ENCODE measurements at places on chromosomes 2 and 18. TPM values are rescaled to one million over a fixed set of nuclear protein-coding genes. Genes with fewer than 3 reads are reported as not detected.
A peak's percentile ranks its signal among the peaks of the same experiment; 100 is the strongest.

SDC1 gene
- total RNA-seq: 213 TPM

DNA sequence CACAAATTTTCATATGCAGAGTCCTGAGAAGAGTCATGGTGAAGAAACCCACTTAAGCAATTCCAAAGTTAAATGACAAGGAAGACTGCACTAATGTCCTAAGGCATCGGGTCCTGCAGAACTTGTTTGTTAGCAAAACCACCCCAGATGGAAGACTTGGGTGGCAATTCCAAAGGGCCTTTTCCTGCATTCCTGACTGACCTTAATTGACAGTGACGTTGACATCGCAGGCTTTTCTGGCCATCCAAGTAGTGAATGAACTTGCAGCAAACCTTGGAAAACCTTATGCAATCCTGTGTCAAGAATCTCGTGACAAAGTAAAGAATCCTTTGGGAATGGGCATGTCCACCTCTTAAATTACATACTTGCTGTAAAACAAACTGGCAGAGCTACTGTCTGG, 112.5 kb upstream of the SH3BP4 start:
- no peak for DNase-seq

- no peak for DNase-seq
Observed at GRCh38 chr18:48902856-48903601, 47.7 kb downstream of the SMAD7 start.

IGFBP5 gene
- 68.2 TPM for total RNA-seq

- DNase-seq: peak; percentile 21
Observed at GRCh38 chr18:64618390-64618789, 469.5 kb upstream of the LINC00305 start.

GPR55 gene
- total RNA-seq: 0.35 TPM

DNA sequence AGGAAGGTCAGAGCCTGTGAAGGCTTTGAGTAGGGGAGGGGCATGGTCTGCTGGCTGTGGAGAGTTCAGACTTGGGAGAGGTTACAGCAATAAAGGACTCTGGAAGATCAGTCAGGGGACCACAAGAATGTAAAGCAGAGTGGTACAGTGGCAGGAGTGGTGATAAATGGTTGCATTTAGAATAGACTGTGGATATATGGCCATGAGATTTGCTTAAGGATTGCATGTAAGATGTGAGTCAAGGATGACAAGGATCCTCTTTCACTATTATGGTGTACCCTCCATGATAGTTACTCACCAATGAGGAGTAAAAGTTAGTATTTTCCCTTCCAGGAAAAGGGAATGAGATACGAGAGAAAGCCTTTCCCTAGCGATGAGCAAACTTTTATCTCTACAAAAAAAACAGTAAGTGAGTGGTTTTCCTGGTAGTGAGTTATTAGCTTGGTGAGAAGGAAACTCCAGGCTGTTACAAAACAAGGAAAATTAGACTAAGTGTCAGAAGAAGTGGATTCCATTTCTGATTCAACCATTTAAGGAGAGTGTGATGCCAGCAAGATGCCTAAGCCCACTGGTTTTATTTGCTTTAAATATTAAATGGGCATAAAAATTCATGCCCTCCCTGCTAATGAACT, 818.0 kb upstream of the ACVR2A start:
- no peak for DNase-seq

GRCh38 chr2:112095681-112096080, 40.6 kb downstream of the TMEM87B start:
- no peak for DNase-seq

GRCh38 chr2:22518641-22519040, 866.3 kb upstream of the KLHL29 start:
- DNase-seq: no peak

GRCh38 chr18:77121523-77121922, 11.1 kb downstream of the MBP start:
- DNase-seq: no peak

DNA sequence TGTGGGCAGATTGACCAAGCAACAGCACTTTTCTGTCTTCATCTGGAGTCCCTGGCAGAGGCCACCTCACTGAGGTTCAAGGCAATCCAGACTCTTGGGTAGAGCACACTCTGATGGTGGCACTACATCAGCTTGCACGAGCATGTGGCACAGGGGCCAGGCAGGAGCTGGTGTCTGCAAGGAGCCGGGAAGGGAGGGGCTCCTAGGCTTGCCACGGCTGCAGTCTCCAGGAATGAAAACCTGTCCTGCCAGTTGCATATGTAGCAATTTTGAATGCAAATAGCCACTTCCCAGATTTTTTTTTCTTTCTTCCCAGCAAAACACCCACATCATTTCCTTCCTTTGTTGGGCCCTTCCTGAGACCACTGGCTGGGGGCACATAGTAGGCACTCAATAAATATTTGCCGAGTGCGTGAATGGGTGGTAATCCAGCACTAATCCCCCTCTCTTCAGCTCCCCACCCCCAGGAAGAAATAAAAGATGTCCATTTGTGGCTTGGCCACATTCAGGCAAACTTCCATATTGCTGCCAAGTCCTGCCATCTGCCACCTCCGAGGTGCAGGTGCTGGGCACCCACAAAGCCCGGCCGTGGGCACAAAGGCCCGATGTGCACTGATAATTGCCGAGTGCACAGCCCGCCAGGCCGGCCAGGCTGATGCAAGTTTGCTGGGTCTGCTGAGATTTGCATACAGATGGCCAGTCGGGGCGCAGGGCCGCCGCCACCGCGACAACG, 72.4 kb downstream of the MYCN start:
- peak; percentile 77 for DNase-seq

- DNase-seq: no peak
Observed at GRCh38 chr2:75574106-75574505, 13.4 kb upstream of the EVA1A start.

GRCh38 chr2:219016721-219017120, 23.5 kb upstream of the CRYBA2 start:
- no peak for DNase-seq

DNA sequence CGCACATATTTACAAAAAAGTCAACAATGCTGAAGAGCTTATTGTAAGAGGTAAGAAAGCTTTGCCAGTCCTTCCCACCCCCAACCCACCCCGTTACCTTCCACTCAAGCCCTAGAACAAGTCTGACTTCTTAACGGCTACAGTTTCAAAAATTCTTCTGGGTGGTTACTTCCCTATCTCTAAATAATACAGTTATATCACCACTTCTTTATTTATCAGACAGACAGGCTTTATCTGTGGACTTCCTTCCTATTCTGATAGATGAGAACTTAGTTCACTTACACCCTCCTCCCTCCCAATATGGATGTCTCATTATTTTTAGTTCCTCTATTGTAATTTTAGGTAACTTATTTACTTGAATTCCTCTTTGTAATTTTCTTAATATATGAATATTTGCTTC, 26.7 kb upstream of the ACTR3 start:
- DNase-seq: no peak

GRCh38 chr2:109226128-109226527, 97.1 kb downstream of the SH3RF3 start:
- DNase-seq: no peak

DNA sequence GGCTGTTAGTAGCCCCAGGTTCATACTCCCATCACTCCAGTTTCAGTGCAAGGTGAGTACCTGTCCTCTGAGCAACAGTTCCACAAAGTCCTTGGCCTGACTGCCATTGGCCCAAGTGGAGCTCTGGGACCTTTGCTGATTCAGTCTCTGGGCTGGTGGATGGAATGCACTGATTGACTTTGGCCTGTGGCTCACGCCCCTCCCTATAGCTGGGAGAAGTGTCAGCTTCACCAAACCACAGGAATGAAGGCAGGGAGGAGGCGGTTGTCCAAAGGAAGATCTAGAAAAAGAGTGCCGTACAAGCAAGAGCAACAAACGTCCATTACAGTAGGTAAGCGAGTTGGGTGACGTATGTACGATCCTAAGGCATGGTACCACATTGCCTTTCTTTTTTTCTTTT, 34.0 kb downstream of the QPCT start:
- no peak for DNase-seq

TMEM150A gene
- total RNA-seq: 7.2 TPM

SP140L gene
- 13.2 TPM for total RNA-seq

DNA sequence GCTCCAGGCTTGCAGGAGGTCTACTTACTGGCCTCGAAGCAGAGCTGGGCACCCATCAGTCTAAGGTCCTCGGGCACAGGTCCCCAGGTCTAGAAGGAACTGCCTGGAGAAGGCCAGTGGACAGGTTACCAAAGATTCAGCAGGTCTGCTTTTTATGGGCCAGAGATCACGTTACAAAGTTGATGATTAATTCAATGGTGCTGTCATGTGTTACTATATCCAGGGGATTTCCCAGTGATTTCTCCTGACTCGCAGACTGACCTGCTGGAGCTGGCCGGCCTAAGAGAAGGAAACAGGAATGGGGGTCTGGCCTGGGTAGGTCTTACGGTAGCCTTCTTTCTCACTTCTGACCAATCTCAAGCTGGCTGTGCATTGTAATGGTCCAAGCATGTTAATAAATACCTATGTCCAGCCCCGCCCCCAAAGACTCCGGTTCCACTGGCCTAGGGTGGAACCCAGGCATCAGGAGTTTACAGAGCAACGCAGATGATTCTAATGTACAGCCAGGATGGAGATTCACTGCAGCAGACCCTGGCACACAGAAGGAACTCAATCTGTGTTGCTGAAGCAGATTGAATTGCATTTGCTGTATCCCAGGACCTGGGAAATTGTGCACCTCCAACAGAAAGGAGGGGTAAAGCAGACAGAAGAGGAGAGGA, at the start of gene NEURL3:
Gene NEURL3, minus strand, starts transcription at position 127 of the 659 bp plus-strand sequence. Its CDS starts 71 bp downstream, at position 56.
- DNase-seq: peak; percentile 74

DNA sequence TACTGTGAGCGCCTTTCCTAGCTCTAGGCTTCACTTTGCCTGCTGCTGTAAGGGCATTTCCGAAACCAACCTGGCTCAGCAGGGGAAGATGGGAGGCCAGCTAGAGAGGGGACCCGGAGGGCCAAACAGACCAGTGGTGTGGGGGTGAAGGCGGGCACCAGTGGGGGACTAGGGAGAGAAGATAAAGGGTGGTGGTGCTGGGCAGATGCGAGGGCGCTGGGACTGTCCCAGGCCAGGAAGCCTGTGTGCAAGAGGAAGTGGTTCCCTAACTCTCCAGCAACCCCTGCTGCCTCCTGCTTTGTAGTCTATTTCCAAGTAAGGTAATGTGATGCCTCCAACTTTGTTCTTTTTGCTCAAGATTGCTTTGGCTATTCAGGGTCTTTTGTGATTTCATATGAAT, 73.1 kb downstream of the DNAH7 start:
- no peak for DNase-seq

UGT1A10 gene
- 45.2 TPM for total RNA-seq

GRCh38 chr2:38690499-38691420, 24.8 kb downstream of the GALM start:
- DNase-seq: peak; percentile 55

DNA sequence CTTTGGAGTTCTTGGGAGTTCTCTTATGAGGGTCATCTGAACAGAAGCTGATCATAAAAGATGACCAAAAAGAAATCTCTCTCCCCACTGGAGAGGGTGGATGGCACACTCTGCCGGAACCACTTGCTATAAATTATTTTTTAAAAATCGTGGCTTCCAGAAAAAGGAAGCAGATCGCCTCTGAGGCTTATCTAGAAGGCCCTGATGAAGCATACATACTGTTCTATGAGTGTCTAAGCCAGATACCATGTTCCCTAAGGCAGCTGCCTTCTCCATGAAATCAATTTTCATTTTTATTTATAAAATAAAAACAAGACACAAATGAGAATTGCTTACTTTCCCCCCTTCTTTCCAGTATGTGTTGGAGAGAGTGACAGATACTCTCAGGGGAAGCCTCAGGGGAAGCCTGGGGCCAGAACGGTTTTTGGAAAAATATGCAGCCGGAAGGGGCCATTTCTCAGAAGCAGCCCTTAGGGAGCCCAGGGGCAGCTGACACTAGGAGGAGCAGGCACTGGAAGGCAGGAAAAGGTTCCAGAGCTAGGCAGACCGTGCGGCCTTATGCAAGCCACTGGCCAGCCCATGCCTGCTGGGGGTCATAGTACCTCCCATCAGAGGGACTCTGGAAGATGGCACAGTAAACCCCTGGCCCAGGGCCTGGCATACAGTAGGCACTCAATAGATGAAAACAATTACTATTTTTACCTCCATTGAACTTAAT, 130.6 kb downstream of the CABLES1 start:
- DNase-seq: no peak

DNA sequence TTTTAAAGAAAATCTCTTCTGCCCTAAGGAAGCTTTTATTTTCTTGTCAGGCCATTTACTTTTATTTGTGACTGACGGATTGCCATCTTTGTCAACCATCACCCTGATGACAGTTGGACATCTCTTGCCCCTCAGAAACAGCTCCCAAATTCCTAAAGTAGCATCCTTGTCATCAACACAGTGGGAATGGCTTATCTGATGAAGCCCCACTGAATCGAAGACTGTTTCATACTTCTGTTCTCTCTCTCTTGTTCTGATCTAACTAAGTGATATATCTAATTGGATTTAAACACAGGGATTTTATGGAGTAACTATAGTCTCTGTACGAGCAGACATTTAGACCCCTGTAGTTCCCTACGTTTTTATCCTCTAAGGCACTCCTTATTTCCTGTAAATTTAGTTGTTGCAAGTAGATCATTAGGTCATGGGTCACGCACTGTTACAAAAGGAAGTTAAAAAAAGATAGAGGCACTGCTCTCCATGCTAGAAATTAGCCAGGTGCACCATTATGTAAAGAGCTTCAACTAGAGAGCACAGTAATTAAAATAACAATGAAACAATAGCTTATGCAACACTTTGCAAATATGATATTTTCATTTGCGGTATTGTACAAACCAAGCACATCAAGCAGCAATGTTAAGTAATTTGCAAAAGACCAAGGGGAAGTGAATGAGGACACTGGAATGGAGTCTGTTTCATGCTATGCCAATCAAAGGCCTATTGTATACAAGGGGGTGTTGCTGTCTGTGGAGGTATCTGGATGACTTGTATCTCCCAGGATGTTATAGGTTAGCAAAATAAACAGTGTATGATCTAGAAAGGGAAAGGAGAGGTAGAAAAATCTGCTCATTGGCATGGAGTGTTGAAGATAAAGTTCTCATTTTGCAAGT, 284.7 kb downstream of the LRRTM1 start:
- no peak for DNase-seq

DNA sequence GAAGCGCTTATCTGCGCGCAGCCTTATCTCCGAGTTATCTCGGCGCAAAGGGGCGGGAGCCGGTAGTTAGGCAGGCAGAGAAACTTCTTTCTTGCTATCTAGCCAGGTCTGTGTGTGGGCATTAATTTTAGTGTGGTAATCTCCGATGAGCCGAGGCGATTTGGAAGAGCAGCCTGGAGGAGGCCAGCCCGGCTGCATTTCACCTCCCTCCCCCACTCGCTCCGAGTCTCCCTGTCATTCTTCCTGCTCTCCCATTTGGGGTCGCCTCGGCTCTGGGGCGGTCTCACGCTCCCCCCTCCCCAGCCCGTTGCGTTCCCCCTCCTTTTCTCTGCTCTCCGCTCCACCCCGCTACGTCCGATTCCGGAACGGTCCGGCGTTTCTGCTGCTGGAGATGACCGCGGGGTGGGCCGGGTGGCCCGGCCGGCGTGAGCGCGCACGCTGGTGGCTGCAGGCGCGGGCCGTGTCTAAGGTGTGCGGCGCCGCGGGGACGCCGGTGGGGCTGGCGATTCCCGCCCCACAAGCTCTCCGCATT, 566 bp downstream of the GATA6 start:
- no peak for DNase-seq

- no peak for DNase-seq
Observed at GRCh38 chr2:134244587-134244986, 9.3 kb upstream of the MGAT5 start.

All from colonic mucosa (tissue), 4 donors.